ENCODE measurements at places on chromosomes 12 and 14.

GRCh38 chr12:131209082-131210070 is 255.7 kb downstream of the ADGRD1 start:
- DNase-seq = no peak

GRCh38 chr14:44112774-44113460 is 394.2 kb downstream of the FSCB start:
- no peak for DNase-seq

DNA sequence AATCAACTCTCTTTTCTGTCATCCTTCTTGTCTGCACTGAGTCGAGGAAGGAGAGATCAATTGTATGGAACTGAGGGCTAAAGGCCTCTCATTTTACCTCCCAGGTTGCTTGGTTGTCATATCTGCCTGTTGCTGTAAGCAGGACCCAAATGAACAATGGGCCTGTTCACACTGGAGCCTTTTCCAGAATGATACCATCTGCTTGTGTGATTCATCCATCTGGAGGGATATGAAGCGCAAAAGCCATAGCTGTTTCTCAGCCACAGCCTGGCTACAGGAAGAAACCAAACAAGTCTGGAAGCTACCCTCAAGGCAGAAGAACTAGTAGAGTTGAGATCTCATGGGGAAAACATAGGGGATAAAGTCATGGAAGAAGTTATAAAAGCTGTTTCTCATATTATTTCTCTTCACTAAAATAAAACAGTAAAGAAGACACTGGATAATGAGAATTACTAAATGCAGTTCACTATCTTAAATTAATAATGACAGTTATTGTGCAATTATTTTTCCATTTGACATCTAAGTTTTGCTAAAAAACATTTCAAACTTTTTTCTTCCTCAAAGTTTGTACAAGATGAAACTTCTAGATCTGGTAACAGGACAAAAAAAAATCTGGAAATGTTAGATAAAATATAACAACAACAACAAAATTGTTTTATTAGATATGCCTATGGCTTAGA is 106.3 kb downstream of the SPTSSA start:
- peak; percentile 72 for DNase-seq

- no peak for DNase-seq
Observed at GRCh38 chr12:75837700-75838099, 193.9 kb downstream of the PHLDA1 start.

- DNase-seq = peak; percentile 13
Observed at GRCh38 chr12:103933237-103933636, 3.0 kb downstream of the HSP90B1 start.
